NT2/D1 (cell line): ENCODE measurements at places on chromosomes 3 and 15.

- no peak for DNase-seq
These were observed 82.6 kb upstream of the ADPGK start for GRCh38 chr15:72866182-72866581.

DNA sequence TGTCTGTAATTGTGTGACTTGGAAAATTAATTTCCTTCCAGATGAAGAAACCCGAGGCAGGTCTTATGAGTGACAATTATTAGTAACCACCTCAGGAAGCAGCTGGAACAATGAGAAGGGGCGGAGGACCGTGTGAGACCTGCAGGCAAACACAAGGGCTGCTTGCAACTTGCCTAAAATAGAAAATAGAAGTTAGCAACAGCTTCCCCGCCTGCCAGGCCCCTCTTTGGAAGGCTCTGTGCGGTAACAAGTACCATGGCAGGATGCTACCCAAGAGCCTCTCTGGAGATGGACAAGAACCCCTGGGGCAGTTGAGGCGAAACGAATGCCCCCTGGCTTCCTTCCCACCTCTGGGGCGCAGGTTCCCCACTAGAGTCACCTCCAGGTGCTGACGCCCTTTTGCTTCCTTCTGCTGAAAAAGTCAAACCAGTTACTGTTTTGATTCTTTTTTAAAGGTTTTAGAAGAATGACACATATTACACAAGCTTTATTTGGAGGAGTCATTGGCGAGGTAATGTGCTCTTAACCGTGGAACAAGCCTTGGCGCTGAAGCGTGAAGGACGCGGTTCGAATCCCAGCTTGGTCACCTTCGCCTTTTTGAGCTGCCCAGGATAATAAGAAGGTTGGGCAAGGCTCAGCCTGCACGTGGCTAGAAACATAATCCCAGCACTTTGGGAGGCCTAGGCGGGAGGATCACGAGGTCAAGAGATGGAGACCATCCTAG is 47.0 kb upstream of the SYNM start:
- DNase-seq, result no peak

GRCh38 chr3:34387826-34388564 is 589.6 kb downstream of the PDCD6IP start:
- no peak for DNase-seq

GRCh38 chr3:37477711-37478487 is 303.5 kb upstream of the LRRFIP2 start:
- DNase-seq, result no peak

DNA sequence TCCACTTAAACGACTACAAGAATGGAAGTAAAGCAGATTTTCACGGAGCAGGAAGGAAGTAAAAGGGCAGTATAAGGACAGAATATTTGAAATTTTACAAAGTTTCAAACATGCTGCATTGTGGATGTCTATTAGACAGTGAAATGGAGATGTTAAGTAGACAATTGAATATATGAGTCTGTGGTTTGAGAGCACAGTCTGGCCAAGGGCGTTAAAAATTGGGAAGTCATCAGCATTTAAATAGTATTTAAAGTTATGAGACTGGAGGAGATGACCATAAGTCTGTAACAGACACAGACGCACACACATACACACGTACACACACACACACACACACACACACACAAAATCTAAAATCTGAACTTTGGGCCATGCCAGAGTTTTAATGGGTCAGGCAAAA is 935.9 kb downstream of the EPHA3 start:
- DNase-seq, result no peak

DNA sequence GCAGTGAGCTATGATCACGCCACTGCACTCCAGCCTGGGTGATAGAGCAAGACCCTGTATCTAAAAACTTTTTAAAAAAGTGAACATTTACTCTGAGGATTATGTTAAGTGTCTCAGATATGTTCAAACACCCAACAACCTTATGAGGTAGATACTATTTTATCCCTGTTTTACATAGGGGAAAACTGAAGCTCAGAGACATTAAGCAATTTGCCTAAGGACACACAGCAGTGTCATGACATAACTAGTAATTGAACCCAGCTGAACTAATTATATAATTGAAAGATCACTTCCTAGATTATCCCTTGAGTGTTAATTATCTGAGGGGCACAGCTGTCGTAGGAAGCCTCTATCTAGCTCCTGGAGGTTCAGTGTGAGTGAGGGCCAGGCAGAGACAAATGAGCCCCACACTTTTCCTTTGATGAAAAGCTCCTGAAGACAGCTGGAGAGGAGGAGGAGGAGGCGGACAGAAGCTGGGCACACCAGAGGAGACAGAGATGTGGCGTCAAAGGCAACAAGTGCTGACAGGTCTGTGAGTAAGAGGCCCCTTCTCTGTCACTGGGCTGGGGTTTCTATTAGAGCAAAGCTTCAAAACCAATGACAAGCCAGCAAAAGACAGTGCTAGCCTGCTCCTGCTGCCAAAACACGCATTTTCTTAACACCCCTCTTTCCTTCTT is 20.5 kb downstream of the TRH start:
- DNase-seq, result no peak

DNA sequence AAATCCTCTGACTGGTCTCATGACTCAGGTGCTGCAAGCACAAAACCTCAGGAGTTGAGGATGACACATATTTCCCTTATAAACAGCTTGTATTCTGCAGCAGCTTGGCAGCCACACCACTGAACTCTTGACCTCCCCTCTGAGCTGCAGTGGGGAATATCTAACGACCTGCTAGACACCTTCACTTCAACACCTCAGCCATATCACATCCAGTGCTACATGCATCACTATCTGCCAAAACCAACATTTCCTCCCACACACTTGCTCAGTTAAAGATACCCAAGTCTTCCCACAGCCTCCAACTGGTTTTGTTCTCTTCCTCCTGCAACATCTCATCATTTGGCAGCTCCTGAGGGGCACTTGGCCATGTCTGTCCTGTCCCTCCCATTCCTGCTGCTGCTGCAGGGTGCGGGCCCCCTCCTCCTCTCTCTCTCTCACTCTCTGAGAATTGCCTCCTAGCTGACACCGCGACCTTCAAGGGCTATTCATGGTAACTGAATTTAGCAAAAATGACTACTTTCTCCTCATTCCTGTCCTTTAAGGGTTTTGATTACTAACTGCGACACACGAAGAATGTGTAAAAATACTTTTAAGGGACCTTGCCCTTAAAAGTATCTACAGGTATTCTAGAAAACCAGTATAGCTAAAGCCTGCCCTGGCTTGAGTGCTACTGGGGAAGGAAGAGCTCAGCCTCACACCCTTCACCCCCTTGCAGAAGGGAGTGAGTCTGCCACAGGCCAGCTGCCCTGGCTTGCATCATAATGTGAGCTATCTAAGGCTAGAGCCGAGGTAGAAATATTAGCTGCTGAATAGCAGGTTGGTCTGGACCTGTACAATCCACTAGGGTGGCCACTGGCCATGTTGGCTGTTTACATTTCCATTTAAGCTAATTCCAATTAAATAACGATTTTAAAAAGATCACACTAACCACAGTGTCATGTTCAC is 5.0 kb upstream of the CCR9 start:
- DNase-seq, result no peak

DNA sequence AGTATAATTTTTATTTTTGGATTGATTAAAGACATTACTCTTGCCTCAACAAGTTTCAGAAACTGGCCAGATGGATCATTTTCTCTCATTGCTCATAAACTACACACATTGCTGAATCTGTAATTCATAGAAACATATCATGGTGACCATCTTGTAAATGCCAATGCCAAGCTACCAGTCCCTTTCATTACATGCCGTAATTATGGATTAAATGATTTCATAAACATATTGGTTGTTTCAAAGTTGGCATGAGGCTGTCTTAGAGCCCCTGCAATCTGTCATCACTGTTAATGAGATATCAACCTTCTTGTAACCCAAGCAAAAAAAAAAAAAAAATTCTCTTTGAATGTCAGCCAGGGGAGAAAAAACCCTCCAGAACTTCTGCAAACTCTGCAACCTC is 112.2 kb downstream of the DCLK3 start:
- DNase-seq, result no peak

DNA sequence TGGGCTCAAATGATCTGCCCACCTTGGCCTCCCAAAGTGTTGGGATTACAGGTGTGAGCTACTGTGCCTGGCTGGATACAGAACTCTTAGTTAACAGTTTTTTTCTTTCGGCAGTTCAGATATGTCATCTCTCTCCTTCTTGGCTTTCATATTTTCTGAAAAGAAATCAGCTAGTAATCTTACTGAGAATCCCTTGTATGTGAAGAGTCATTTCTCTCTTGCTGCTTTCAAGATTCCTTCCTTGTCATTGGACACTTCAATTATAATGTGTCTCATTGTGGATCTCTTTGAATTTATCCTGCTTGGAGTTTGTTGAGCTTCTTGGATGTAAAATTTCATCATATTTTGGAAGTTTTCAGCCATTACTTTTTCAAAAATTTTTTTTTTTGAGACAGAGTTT is 17.0 kb downstream of the TRIM69 start:
- DNase-seq, result no peak

GRCh38 chr15:93247466-93248121 is 158.6 kb upstream of the RGMA start:
- DNase-seq, result no peak

- DNase-seq, result no peak
These were observed 8.6 kb downstream of the TFRC start for GRCh38 chr3:196073255-196073753.

DNA sequence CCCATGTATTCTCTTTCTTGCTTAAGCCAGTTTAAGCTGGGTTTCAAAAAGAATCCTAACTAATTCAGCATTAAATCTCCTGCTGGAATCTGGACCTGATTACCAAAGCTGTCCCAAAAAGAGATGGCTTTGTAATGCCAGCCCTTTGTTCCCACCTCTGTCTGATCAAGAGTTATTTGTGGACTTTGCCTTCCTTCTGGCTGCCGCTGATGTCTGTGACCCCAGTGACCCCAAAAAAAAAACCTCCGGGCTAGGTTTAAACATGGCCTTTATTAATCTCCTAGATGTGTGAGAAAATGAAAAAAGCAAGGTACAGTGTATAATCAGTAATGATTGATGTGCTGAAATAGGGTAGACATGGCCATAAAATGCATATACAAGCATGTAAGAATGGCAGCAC is 20.7 kb downstream of the CRYGS start:
- DNase-seq, result no peak

DNA sequence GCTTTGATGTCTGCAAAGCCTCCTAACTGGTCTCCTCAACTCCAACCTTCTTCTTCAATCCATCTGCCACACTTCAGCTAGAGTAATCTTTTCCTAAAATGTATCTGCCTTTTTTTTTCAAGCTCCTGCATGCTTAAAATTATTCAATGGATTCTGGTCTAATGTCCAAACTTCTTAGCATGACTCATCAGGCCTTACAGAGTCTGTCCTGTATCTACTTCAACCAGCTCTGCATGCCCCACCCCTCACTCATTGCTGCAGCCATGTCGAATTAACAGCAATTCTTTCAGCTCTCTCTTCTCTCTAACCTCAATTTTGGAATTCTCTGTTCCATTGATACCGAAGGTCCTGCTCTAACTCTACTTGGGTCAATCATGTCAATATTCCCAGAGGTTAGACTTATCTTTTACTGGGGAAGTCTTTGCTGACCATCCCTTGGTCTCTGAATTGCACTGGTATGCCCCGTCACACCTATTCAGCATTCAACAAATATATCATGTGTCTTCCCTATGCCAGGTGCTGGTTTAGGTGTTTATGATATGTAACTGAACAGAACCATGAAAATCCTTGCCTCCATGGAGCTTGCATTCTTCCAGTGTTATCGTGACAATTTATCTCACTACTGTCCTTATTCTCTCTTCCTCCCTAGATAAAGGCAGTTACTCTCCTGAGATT is 88.5 kb upstream of the NANOGP8 start:
- no peak for DNase-seq

GRCh38 chr3:157088601-157089454 is 71.1 kb downstream of the CCNL1 start:
- DNase-seq, result peak; percentile 89

DNA sequence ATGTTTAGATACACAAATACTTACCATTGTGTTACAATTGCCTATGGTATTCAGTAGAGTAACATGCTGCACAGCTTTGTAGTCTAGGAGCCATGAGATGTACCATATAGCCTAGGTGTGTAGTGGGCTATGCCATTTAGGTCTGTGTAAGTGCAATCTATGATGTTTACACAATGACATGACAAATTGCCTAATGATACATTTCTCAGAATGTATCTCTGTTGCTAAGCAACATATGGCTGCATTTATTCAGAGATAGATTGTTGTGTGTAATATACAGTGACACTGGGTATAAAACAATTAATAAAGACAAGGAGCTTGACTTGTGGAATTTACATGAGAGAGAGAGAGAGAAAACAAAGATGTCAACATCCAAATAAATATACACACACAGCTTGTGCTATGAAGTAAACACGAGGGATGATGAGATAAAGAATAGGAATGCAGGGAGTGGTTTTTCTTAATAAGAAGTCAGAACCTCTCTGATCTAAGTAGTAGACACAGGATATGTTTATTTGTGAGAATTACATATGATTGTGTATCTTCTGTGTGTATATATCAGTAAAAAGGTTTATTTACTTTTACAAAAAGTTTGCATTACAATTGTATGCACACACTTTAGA is 110.0 kb downstream of the KCNAB1 start:
- no peak for DNase-seq

- no peak for DNase-seq
These were observed 117.5 kb upstream of the PRTG start for GRCh38 chr15:55860468-55860867.

DNA sequence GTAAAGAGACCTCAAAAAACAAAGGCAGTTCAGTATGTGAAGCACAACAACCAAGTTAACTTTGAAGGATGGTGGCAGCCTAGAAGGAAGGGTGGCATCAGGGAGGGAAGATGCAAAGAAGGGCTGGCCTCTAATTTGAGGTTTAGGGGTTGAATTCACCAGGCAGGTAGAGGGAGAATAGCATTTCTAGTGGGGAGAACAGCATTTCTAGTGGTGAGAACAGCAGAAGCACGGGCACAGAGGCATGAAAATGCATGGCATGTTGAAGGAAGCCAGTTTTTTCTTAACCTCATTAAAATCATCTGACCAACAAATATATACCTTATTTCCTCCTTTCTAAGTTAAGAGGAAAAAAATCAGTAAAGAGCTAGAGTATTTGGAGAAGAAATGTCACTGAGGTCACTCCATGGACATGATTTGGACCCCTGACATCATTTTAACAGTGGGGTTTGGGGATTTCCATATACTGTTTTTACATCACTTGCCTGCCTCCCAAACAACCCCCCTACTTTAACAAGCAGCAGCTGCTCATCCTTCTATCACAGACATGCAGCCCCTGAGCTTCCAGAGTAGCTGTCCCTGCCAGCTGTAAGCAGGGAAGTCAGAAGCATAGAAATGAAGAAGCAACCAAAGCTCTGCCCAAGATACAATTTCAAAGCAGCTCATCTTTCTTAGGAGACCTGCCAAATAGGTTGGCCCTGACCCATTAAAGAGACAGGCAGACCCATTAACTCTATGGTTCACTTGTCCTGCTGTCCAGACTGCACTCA is 2.4 kb upstream of the POPDC2 start:
- no peak for DNase-seq
